RWPE1 (cell line): ENCODE measurements at places on chromosomes 7 and 10.

GRCh38 chr7:226281-226895, 34.0 kb downstream of the FAM20C start:
- peak; percentile 79 for DNase-seq

- no peak for DNase-seq
Observed at GRCh38 chr7:106736123-106736507, 75.2 kb upstream of the CCDC71L start.

- DNase-seq, result no peak
Observed at GRCh38 chr10:70440296-70441160, 953 bp downstream of the NODAL start.

GRCh38 chr10:113018034-113018433, 68.0 kb downstream of the TCF7L2 start:
- DNase-seq, result no peak

DNA sequence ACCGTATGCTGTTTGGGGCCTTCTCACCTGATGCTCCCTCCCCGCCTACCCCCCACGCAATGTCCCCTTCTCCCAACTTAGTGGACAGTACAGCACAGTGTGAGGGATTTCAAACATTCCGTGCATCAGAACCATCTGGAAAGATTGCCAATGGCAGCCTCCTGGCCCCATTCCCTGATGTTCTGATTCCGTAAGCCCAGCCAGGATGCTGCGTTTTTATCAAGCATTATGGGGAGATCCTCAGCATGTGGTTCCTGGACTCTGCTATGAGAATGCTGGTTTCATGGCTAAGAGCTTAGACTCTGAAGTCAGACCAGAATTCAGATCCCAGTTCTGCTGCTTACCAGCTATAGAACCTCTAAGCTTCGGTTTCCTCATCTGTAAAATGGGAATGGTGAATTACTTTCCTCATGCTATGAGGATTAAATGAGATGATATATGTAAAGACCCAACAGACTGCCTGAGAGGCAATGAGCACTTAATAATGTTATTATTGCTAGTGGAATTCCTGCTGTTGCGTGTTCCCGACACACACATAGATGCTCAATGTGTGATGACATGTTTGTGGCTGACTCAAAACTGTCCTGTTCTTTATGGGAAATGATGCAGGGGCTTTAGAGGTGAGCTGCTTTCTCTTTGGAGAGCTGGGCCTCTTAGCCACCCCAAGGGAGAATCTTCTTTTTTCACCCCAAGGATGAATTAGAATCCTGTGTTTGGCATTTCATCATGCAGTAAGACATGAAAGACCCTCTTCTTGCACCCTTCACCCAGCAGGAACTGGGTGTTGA, 60.8 kb upstream of the SMNDC1 start:
- DNase-seq, result no peak

DNA sequence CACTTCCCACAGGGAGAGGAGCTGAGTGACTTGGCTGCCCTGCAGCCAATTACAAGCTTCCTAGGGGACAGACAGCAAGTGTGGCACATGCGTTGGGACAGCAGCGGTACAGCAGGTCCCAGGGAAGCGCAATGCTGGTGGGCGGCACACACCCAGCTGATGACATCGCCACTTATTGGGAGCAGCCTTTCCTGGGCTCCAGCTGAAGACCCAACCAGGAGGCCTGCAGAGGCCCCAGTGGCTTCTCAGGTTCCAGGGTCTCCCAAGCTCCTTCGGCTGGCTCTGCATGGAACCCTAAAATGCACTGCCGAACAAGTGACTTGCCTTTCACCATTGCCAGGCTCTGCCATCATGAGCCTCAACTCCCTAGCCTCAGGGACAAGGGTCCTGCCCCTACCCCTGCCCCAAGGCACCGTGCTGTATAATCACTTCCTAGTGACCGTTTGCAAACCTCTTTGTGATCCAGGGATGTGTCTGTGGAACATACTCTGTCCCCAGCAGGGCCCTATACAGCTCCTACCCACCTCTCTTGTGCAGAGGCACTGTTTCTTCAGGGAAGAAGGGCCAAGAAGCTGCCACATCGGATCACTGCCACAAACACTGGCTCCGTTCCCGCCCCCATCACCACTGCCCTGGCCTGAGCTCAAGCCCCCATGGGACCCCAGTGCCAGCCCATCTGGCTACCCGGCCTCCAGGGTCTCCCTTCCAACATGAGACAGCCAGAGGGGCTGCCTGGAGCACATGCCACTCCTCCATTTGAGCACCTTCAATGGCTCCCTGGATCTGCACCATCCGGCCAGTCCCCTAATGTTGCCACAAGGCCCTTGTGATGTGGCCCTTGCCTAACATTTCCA, 19.3 kb upstream of the SLIT1 start:
- DNase-seq, result no peak

DNA sequence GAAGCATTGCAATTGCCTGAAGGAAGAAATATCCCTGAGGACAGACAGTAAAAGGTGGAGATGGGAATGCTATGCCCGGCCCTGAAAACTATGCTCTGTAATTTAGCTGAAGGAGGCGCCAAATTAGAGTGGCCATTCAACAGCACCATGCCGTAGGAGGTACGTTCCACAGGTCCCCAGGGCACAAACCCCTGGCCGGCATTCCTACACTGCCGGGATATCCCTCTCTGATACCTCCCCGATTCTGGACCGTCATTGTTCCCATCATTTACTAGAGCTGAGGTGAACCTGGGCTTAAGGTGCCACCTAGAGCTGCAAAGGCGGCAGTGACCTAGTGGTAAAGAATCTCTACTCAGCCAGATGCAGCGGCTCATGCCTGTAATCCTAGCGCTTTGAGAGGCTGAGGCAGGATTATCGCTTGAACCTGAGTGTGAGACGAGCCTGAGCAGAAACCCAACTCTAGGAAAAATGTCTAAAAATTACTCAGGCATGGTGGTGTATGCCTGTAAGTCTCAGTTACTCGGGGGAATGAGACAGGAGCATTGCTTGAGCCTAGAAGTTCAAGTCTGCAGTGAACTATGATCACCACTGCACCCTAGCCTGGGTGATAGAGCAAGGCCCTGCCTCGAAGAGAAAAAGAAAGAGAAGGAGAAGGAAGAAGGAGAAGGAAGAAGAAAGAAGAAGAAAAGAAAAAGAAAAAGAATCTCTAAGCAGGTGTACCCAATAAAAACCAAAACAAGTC, 53.0 kb upstream of the TNKS2 start:
- peak; percentile 33 for DNase-seq

DNA sequence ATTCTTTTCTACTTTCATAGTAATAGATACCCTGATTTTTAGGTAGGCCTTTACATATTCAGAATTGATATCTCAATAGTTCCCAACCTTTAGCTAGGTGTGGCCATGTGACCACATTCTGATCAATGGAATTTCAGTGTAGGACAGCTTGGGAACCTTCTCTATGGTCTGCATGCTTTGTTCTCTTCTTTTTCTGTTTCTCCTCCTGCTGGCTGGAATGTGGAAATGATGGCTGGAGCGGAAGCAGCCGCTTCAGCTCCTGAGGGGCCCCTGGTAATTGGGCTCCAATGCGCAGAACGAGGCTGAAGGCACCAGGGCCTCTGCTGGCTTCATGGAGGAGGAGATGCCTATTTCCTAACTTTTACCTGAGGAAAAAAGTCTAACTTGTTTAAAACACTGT, 152.6 kb downstream of the ZMYND11 start:
- DNase-seq, result peak; percentile 11

- DNase-seq, result peak; percentile 83
Observed at GRCh38 chr7:29413626-29414136, 150.0 kb upstream of the PRR15 start.

- no peak for DNase-seq
Observed at GRCh38 chr7:11428877-11429581, 403.0 kb downstream of the THSD7A start.

- no peak for DNase-seq
Observed at GRCh38 chr7:155458878-155459699, 1.2 kb downstream of the EN2 start.

GRCh38 chr7:40909346-40909980, 774.7 kb downstream of the SUGCT start:
- DNase-seq, result no peak

GRCh38 chr10:92242910-92243671, 47.8 kb downstream of the CPEB3 start:
- peak; percentile 60 for DNase-seq

DNA sequence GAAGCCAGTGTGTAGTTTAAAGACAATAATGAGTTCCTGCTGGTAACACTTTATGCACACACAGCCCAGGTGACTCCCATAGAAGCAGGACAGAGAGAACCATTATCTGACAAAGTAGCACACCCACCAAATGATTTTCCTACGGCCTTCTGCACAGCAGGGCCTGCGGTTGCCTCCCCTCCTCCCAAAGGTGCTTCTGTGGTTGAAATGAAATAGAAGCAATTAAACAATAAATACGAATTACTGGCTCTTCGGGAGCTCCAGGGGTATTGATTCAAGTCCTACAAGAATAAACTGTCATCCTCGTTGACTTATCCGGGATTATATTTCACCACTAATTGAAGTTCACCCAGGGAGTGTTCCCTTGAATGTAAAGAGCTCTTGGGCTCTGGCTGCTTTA, 172.1 kb downstream of the ACTR3B start:
- no peak for DNase-seq

GRCh38 chr10:118045837-118046394, 825 bp downstream of the RAB11FIP2 start:
- peak; percentile 51 for DNase-seq

GRCh38 chr7:43593010-43593409, 10.1 kb downstream of the STK17A start:
- DNase-seq, result no peak

- DNase-seq, result no peak
Observed at GRCh38 chr10:19577381-19577780, 238.9 kb upstream of the PLXDC2 start.

DNA sequence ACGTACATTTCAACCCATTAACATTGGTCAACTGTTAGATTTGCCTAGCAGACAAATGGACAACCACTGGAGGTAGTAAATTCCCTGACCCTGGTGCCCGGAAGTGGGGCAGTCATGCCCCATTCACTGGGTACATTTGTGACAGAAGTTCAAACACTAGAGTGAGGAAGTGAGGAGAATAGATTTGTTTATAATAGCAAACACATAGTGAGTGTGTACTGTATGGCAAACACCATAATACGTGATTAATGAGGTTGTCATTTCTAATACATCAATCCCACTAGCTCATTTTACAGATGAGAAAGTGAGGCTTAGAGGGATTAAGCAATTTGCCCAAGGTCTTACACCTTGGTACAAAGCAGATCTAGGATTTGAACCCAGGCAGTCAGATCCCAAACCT, 181.9 kb upstream of the MKLN1 start:
- DNase-seq, result no peak

DNA sequence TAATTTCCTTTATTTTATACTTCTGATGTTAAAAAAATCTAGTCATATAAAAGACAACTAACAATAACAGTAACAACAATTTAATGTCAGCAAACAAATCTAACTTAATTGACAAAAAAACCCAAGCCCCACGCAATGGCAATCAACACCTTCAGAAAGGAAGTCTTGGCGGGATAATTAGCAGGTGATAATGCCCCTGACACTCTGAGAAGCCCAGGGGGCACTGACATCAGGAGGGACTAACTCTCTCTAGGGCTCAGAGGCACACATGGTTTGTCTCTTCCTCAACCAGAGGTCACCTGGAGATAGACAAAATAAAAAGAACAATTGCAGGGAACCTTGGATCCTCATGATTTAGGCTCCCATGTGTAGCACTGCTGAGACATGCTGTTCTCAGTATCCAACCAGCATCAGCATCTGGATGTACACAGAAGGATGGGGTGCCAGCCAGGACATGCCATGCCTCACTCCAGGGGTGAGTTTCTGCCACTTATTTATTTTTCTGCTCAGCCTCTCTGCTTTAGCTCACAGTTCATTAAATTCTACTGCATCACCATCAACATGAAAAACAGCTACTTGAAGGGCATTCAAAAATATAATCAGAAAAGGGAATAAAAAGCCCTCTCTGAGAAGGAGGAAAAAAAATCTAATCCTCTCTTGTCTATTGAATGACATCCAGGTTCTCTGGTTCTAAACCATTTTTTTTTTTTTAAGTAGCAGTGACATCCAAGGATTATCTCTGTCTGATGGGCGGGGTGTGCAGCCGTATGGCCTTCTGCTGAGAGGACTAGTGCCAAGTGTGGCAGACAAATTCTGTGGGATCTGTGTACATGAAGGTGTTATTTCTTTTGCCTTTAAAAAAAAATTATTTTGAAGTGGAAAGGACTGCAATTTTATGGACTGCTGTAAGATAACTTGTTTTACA, 96.3 kb downstream of the ATXN7L1 start:
- DNase-seq, result no peak

DNA sequence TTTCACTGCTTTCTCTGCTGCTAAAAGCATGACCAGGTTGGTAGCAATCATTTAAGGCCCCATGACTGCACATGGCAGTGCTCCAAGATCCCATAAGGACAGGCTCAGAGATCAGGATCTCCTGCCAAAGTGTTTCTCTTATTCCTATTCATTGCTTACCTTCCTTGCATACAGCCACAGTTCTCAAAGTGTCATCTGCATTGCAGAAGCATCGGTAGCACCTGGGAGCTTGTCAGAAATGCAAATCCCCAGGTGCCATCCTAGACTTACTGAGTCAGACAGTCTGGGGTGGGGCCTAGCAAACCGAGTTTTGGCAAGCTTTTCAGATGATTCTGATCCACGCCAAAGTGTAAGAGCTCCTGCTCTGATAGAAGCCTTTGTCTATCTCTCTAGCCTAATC, 489.0 kb upstream of the AUTS2 start:
- DNase-seq, result no peak

DNA sequence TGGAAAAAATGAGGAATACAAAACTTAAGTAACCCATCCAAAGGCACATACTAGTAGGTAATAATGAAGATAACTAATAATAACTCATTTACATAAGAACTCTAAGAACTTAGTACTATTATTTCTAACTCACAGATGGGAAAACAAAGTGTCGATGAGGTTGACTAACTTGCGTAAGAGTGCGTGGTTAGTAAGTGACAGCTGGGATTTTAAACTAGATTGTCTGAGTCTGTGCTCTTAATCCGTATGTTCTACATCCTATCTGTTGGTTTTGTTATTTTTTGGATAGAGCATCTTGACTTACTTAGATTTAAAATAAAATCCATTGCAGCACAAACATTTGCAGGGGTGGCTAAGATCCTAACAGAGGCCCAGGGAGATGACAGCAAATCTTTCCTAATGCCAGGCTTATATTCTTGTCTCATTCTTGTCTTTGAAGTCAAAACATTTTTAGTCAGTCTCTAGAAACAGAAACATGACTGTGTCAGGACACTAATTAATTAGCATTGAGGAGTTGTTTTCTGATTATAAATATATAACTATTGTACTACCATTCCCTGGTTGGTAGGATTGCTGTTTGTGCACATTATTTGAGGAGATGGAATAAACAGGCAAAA, 11.7 kb downstream of the RPA3 start:
- DNase-seq, result no peak

DNA sequence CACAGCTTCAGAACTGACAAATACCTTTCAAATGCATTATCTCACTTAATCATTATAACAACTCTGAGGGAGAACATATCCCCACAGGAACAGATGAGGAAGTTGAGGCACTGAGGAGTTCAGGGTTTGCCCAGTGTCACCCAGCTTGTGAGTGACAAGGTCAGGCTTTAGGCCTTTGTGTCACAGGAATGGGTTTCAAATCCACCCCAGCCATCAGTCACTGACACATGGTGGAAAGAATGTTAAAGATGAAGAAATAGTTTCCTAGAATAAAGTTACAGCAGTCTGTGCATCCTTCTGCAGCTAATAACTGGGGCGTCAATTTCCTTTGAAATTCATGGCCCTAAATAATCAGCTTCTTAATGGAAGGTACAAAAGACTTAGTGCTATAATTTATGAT, 37.8 kb downstream of the SGCE start:
- DNase-seq, result no peak

- DNase-seq, result no peak
Observed at GRCh38 chr7:55508221-55509011, 63.9 kb downstream of the VOPP1 start.

GRCh38 chr10:19541299-19541698, 274.9 kb upstream of the PLXDC2 start:
- DNase-seq, result no peak
